ENCODE measurements at places on chromosomes 13 and 19.

DNA sequence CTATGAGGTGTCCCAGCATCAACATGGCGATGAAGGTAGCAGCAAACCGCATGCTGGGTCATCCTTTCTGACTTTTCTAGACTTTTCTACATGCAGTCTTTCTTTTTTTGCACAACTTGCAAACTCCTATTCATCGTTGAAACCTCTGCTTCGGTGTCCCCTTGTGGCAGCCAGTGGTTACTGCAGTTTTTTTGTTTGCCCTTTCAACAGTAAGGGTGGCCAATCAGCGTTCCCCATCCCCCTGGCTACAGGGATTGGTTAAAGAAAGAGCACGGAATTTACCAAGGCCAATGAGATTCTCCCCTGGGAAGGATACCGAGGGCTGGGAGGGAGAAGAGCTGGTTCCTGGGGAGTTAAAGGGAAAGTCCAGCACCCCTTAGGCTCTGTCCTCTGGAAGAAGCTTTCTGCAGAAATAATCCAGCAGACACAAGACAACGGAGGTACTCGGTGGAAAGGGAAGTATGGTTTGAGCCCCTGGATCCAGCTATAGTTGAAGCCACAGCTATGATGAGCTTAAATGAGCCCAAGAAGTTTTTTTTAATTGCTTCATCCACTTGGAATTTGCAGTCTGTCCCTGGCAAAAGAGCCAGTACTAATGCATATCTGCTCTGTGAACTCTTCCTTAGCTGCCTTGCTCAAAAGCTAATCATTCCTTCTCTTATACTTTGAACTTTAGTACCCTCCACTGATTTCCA lies 5.6 kb upstream of the LSM4 start:
- DNase-seq = peak; percentile 86

DNA sequence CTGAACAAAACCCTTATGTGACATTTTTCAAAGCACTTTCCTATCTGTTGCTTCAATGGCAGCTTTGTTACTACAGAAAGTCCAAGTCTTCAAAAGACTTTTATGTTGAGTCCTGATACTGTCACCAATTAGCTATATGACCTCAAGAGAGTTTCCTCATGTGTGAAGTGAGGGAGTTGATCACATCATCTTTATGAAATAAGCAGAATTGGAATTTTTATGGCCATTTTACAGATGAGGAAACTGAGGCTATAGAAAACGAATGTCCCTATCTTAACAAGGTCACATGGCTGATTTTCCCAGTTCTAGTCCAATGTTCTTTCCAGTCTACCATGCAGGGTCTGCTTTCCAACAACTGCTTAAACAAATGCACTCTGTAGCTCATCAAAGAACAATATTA lies 2.6 kb downstream of the TNFRSF19 start:
- no peak for DNase-seq

DNA sequence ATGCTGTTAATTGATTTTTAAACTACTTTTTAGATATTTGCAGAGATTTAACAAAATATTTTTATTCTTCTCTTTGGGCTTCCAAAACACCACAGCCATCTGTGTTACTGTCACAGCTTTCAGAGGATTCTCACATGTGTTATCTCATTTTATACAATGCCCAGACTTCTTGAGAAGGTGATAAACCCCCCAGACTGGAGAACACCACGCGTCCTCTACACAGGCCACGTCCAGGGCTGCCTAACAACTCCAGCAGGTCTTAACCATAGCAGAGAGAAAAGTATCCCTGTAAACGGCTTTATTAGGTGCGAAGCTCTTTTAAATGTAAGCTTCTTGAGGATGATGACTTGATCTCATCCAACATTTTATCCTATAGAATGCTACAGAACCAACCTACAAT lies 2.0 kb downstream of the GPR183 start:
- no peak for DNase-seq

- DNase-seq = peak; percentile 30
These were observed 20.7 kb downstream of the SH3GL1 start for GRCh38 chr19:4379383-4380253.

DNA sequence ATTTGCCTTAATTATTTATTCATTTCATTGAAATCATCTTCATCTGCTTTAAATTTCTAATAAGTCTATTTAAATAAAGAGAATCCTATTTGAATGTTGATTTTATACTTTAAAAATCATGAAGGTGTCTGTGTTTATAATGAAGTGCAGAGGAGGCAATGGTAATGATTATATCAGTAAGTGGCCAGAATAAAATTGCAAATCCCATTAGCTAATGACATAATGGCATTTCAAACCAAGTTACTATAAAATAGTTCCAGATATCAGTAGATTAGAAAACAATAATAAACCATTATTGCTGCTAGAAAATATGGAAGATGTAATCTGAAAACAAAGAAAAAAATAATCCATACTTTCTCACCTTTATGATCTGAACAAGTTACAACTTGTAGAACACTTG lies 647.8 kb upstream of the KLHL1 start:
- DNase-seq = no peak

GRCh38 chr13:114320065-114320464 lies 5.8 kb downstream of the CHAMP1 start:
- no peak for DNase-seq

DNA sequence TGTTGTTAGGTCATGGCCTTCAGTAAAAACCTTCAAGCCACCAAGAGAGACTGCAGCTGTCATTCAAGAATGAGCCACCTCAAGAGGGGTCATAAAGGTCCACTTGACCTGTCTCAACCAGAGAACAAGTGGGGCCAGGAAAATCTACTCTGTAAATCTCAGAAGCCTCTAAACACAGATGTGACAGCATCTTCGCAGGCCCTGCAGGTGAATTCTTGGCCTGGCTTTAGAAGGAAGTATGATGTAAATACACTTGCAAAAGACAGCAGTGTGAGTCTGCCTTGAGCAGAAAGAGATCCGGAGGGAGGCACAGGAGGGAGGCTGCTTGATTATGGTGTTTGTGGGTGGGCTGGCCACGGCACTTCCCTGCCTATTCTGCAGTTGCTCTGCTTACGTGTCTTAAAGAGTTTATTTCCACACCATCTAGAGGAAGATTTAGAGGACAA lies 1082.9 kb downstream of the UQCRFS1 start:
- no peak for DNase-seq

Data from central memory CD4-positive, alpha-beta T cell (primary cell).